Melanocyte of skin (primary cell): ENCODE measurements at places on chromosomes 2 and 18. TPM values are rescaled to one million over a fixed set of nuclear protein-coding genes. Genes with fewer than 3 reads are reported as not detected.

REEP1 gene
- total RNA-seq, result 0.34 TPM in 1 of 2 replicates, not detected in the other

ARHGAP28 gene
- total RNA-seq, result 0.34 and 1.5 TPM in 2 replicates

FRZB gene
- total RNA-seq, result 0.34 and 3.3 TPM in 2 replicates

MYCN gene
- under 0.01 TPM in 1 of 2 replicates, not detected in the other for total RNA-seq

PCGF1 gene
- total RNA-seq, result 16.9 and 33.4 TPM in 2 replicates

LRP1B gene
- not detected in 2 replicates for total RNA-seq

C1GALT1C1L gene
- under 0.01 and 1.5 TPM in 2 replicates for total RNA-seq

GCFC2 gene
- 20.0 and 25.1 TPM in 2 replicates for total RNA-seq

UBXN4 gene
- total RNA-seq, result 37.0 and 54.6 TPM in 2 replicates

GBX2 gene
- 0.69 TPM in 1 of 2 replicates, not detected in the other for total RNA-seq

BMP10 gene
- not detected in 2 replicates for total RNA-seq

INHA gene
- not detected in 2 replicates for total RNA-seq

ASB18 gene
- not detected in 2 replicates for total RNA-seq

AFF3 gene
- total RNA-seq, result 2.0 and 4.6 TPM in 2 replicates

GPATCH11 gene
- total RNA-seq, result 5.0 and 5.6 TPM in 2 replicates

ITSN2 gene
- 32.3 and 38.9 TPM in 2 replicates for total RNA-seq

CFC1 gene
- not detected in 2 replicates for total RNA-seq

PFN4 gene
- 0.31 and 0.67 TPM in 2 replicates for total RNA-seq

ITPRID2 gene
- total RNA-seq, result 108 and 349 TPM in 2 replicates

TNFAIP6 gene
- 5.8 and 66.1 TPM in 2 replicates for total RNA-seq

HJURP gene
- total RNA-seq, result 12.4 and 16.9 TPM in 2 replicates
